ENCODE measurements at places on chromosomes 3 and 15.

- no peak for DNase-seq
Observed at GRCh38 chr3:155843569-155843968, 10.7 kb downstream of the SLC33A1 start.

GRCh38 chr3:154900816-154901215 is 179.3 kb upstream of the MME start:
- DNase-seq = no peak

DNA sequence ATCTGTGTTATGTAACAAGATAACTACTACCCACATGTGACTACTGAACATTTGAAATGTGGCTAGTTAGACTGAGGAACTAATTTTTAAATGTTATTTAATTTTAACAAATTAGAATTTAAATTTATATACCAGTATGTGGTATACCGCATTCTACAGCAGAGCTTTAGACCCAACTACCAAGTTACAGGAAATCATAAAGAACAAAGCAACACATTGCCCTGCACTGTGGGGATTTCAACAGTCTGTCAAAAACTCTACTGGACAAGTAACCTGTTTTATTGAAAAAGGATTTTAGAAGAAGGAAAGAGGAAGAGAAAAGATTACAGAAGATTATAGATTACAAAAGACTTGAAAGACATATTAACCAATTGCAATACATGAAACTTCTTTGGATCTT is 64.9 kb downstream of the DPH6 start:
- DNase-seq = no peak

DNA sequence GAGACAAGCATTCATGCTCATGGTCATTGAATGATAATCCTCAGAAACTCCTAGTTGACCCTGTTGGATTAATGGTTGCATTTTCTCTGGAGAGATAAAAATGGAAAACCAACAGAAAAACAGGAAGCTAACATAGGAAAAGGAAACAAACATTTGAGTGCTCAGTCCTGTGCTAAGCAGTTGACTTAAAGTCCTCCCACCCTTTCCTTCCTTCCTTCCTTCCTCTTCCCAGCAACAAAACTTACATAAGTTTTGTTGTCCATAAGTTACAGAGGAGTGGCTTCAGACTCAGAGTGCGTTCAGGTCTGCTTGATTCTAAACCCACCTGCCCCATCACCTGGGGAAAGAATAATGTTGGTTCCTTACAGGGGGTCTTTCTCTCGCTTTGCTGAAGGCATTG is 163.8 kb upstream of the RGMA start:
- DNase-seq = no peak

DNA sequence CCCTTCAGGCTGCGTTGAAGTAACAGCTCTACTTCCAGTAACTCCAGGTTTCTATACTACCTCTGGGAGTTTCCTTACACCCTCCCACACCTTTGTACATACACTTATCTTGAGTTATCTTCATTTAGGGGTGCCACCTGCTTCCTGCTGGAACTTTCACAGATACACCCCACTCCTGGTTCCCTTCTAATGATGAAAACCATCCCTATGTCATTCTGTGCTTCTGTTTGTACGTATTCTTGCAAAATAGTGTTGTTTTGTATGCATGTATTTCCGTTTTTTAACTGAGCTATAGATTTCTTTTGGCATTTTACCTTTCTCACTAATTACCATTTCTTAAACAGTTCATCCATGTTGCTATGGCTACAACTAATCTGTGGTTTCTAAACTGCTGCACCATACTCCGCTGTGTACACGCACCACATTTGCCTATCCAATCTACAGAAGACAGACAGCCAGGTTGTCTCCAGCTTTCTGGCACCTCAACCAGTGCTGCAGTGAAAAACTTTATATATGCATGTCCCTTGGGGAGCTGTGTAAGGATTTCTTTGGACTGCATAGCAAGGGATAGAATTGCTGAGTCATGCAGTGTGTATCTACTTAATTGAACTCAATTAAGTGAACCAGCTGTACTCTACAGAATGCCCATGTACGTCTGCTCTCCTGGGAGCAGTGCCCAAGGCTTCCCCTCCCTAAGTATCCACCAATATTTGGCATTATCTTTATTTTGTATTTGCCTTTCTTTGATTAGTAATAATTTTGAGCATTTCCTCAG is 61.4 kb upstream of the ST8SIA2 start:
- no peak for DNase-seq

GRCh38 chr3:135034891-135035440 is 239.9 kb downstream of the EPHB1 start:
- no peak for DNase-seq

DNA sequence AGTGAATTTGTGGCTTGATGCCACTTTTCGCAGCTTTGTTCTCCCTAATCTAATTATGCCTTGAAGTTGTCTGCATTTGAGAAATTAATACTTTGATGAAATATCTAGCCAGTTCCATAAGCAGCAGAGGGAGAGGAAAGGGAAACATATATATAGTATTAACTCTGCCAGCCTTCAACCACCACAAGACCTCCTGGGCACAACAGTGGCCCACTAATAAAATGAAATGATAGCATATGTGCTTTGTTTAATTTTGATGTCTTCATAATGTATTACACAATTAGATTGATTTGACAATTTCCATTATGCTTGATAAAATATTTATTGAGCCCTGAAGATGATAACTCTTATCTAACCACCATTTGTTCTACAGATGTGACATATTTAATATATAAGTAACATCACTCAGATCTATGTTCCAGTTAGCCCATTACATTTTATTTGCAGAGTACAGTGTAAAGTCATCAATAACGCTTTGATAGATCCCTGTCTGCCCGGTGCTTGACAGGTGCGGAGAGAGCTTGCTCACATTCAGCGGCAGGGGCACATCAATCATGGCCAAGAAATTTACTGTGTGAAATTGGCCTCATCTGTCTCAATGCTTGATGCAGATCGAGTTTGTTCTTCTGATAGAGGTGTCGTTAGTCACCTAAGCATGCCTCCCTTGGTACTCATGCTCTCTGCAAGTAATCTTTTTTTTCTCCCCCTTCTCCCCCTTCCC is 187.4 kb downstream of the MECOM start:
- DNase-seq = no peak

GRCh38 chr3:122621112-122621511 is 43.7 kb downstream of the PARP15 start:
- DNase-seq = no peak

All from epithelial cell of prostate (primary cell).